ENCODE measurements at places on chromosomes 4 and X.

DNA sequence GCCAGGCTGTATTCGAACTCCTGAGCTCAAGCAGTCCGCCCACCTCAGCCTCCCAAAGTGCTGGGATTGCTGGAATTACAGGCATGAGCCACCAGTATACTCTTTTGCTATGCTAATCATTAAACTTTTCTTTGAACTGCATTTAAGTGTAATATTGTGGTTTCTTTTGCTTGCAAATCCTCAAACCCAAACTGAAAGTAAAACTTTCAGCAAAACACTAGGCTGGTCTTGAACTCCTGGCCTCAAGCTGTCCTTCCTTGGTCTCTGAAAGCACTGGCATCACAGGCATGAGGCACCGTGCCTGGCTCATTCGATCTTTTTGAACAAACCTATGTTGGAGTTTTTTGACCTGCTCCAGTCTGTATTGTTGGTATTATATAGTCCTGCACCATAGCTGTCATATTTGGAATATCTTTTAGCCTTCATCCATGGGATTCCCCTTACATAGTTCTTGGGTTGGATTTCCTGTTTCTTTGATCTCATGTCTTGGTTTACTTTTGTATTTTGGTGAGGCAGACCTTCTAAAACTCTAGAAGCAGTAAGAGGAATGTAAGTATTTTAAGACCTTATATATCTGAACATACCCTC, 34.1 kb downstream of the MOB1B start:
- DNase-seq, result no peak

GRCh38 chr4:3402491-3403347, 39.0 kb upstream of the HGFAC start:
- DNase-seq, result no peak

GRCh38 chrX:16839852-16840460, 30.2 kb downstream of the RBBP7 start:
- DNase-seq, result no peak

GRCh38 chr4:155766622-155767021, 7.8 kb downstream of the GUCY1B1 start:
- DNase-seq, result no peak

DNA sequence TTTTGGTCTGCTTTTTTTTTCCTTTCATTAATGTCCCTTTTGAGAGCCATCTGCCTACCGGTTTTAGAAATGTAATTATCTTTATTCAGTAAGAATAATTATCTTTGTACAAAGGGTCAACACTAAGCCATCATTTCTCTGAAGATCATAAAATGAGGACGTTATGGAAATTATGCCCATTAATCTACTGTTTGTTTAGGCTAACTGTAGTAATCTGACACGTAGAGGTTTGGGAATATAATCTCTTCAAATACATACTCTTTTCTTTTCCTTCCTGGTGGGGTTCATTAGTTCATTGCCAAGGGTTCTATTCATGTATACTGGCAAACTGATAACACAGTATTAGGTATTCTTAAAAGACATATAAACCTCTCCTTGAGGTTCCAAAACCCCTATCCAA, 3.8 kb upstream of the HSD17B13 start:
- no peak for DNase-seq

Measured in esophagus squamous epithelium (tissue), 5 donors.